ENCODE measurements at places on chromosomes 7 and 10. TPM values are rescaled to one million over a fixed set of nuclear protein-coding genes. Genes with fewer than 3 reads are reported as not detected.
A peak's percentile ranks its signal among the peaks of the same experiment; 100 is the strongest.

DNA sequence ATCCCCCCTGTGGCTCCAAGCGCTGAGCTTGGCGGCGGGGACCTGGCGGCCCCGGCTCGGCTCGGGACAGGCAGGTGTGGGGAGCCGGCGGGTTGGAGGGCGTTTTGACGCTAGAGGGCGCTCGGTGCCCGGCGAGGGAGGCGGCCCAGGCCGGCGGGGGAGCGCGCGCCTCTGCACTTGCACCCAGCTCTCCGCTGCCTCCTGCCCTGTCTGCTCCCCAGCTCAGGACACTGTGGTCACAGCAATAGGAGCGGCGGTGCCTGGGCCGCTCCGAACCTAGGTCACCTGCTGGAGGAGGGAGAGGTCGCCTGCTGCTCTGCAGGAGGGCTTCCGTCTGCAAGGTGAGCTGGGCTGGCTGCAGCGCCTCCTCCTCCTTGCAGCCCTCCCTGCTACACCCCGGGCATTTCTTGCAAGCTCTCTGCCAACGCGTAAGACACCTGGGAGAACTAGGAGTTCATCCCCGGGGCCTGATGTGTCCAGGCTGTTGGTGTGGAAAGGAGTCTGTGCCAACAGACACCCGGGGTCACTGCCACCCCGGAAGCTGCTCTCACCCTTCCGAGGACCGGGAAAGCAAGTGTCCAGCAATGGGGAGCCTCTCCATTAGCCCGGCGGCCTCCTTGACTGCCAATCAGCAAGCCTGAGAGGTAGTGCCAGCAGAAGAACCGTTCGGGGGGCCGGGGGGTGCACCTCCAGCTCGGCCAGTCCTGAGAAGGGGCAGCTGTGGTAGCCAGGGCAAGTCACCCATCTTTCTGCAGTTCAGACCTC, 620.4 kb downstream of the GALNT17 start:
- no peak overlapping the region for H3K4me3 ChIP-seq
- H3K27ac ChIP-seq, result no peak overlapping the region
- peaks cover 7% of the 10 kb centered on the region for H3K4me1 ChIP-seq
- DNase-seq, result peak; percentile 85
- H3K36me3 ChIP-seq, result no peaks in the 10 kb centered on the region
- peaks cover 33% of the 10 kb centered on the region for H3K27me3 ChIP-seq

DNA sequence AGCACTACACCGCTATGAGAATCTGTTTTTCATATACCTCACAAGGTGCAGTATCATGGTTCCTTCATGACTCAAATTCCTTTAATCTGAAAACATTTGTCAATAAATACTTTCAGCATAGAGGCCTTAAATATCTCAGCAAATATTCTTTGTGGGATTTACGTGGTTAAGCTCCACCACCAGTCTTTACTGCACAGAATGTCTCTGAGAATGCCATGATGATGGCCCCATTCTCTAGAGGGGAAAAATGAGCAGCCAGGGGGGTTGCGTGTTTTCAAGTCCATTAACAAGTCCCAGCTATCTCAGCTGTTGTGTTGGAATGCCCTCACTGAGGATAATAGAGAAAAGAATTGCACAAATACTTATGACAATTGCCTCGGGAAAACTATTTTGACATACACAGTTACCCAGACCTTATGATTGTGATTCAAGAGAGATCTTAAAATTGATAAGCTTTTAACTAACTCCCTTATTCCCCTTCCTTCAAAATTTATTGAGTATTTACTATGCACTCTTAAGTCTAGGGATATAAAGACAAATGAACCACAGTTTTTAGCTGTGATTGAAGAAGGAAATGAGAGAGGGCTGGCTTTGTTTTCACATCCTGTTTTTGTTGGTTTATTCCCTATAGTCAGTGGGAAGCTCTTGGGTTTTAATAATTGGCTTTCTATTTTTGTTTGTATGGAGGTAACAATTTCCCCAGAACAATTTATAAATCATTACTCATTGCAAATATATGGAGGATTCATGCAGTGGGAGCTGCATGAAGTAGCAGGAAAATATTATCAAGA, 176.5 kb upstream of the VWC2 start:
- no peak overlapping the region for H3K27ac ChIP-seq
- no peaks in the 10 kb centered on the region for H3K36me3 ChIP-seq
- H3K4me1 ChIP-seq, result no peaks in the 10 kb centered on the region

- H3K27ac ChIP-seq, result no peak overlapping the region
- H3K4me1 ChIP-seq, result no peaks in the 10 kb centered on the region
Observed at GRCh38 chr7:135845415-135846075, 96.9 kb upstream of the FAM180A start.

- H3K4me1 ChIP-seq, result no peaks in the 10 kb centered on the region
- H3K27me3 ChIP-seq, result peaks cover 3% of the 10 kb centered on the region
- no peak overlapping the region for H3K27ac ChIP-seq
- H3K4me3 ChIP-seq, result no peak overlapping the region
- DNase-seq, result no peak
Observed at GRCh38 chr10:62637249-62638061, 167.1 kb upstream of the ADO start.

The GOLGA7B gene
- 0.41 TPM for total RNA-seq

DNA sequence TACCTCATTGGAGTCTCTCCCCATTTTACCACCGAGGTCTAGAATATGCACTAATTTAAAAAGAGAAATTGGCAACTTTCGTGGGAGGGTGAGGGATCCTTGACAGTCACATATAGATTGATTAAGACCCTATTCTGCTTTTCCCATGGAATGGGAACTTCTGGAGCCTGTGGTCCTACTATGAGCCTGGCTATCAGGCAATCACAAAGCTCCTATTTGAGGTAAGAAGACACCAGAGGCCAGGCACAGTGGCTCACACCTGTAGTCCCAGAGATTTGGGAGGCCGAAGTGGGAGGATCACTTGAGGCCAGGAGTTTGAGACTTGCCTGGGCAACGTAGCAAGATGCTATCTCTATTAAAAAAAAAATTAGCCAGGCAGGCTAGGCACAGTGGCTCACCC, 104.7 kb upstream of the CCNY start:
- no peaks in the 10 kb centered on the region for H3K27me3 ChIP-seq
- no peaks in the 10 kb centered on the region for H3K36me3 ChIP-seq
- H3K27ac ChIP-seq, result no peak overlapping the region
- no peak overlapping the region for H3K4me3 ChIP-seq
- no peaks in the 10 kb centered on the region for H3K4me1 ChIP-seq

The TFPI2 gene
- 4.9 TPM for total RNA-seq

GRCh38 chr10:75825235-75825634, 393.8 kb downstream of the LRMDA start:
- peaks cover 24% of the 10 kb centered on the region for H3K27me3 ChIP-seq
- no peak for DNase-seq
- H3K27ac ChIP-seq, result no peak overlapping the region
- peaks cover 22% of the 10 kb centered on the region for H3K4me1 ChIP-seq

DNA sequence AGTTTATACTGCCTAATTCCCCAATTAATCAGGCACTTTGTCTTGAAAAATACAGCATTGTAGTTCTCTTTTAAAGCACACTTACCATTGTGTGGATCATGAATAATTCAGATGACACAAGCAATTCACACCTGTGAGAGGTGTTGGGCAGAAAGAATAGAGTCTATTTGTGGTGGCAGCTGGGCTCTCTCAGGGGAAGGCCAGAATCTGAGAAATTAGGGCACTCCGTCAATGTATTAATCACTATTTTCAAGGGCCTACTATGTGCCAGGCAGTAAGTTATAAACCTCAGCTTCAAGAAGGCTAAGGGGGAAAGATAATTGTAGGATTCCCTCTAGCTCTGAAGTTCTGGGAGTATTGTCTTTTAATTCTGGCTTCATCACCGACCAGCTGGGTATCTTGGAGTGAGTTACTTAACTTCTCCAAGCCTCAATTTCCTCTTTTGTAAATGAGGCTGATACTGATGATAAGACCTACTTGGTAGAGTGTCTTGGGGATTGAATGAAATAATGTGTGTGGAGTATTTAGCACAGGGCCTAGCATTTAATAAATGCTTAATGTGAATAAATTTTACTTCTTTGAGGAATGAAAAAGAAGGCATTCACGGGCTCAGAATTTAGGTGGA, 2.5 kb downstream of the CHN2 start:
- no peak for DNase-seq
- peaks cover 19% of the 10 kb centered on the region for H3K4me1 ChIP-seq
- H3K27me3 ChIP-seq, result peaks cover 44% of the 10 kb centered on the region
- H3K4me3 ChIP-seq, result peak overlapping the region; percentile 97
- no peak overlapping the region for H3K27ac ChIP-seq

- H3K27ac ChIP-seq, result no peak overlapping the region
- peaks cover 83% of the 10 kb centered on the region for H3K27me3 ChIP-seq
- no peaks in the 10 kb centered on the region for H3K36me3 ChIP-seq
- no peak overlapping the region for H3K4me3 ChIP-seq
Observed at GRCh38 chr10:11012421-11013295, 5.0 kb upstream of the CELF2 start.

DNA sequence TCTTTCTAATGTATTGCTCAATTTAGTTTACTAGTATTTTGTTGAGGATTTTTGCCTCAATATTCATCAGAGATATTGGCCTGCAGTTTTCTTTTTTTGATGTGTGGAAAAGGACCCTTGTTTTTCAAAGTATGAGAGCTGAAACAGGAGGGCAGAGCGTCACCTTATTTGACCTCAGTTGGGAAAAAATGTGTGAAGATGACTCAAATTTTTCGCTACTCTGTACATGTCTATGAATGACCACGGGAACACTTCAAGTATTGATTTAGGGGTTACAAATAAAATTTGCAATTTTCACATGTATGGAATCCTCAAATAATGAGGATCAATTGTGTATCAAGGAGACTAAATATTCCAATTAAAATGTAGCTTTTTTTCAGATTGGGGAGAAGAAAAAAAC, 103.1 kb downstream of the ZFAND4 start:
- no peaks in the 10 kb centered on the region for H3K4me1 ChIP-seq
- no peaks in the 10 kb centered on the region for H3K27me3 ChIP-seq
- DNase-seq, result no peak
- H3K36me3 ChIP-seq, result no peaks in the 10 kb centered on the region
- no peak overlapping the region for H3K27ac ChIP-seq

GRCh38 chr10:117399341-117400196, 24.3 kb upstream of the PDZD8 start:
- no peak for DNase-seq
- H3K27ac ChIP-seq, result no peak overlapping the region
- no peaks in the 10 kb centered on the region for H3K27me3 ChIP-seq
- H3K4me3 ChIP-seq, result no peak overlapping the region
- no peaks in the 10 kb centered on the region for H3K36me3 ChIP-seq
- no peaks in the 10 kb centered on the region for H3K4me1 ChIP-seq

DNA sequence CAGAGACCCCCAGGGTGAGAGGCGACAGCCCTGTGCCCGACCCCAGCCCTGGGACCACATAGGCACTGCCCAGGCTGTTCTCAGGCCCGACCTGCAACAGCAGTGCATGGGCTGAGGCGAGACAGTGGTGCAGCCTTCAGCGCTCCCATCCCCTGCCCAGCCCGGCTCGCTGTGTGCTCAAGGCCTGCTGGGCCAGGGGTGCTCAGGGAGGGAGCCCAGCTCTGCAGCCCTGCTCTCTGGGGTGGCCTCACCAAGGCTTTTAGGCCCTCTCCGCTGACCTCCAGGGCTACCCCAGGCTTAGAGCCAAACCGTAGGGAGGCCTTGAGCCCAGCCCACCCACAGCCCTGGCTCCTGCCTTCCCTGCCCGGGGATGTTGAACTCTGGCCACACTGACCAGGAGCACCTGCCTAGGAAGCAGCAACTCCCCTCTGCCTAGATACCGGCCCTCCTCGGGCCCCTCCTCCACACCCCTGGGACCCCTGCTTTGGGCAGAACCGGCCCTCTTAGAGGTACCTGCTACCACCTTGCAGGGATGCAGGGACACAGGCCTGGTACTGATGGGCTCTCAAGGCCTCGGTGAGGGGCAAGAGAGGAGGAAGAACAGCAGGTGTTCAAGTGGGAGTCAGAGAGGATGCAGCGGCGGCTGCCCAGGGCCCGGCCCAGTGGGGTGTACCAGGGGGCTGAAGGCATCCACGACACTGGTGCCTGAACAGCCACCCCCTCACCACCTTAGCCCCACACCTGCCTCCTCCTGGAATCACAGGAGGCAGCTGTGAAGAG, 231.5 kb downstream of the ELFN1 start:
- H3K27ac ChIP-seq, result no peak overlapping the region
- no peaks in the 10 kb centered on the region for H3K4me1 ChIP-seq
- H3K4me3 ChIP-seq, result no peak overlapping the region
- H3K36me3 ChIP-seq, result peaks cover 3% of the 10 kb centered on the region

The CNTNAP2 gene
- 26.8 TPM for total RNA-seq

DNA sequence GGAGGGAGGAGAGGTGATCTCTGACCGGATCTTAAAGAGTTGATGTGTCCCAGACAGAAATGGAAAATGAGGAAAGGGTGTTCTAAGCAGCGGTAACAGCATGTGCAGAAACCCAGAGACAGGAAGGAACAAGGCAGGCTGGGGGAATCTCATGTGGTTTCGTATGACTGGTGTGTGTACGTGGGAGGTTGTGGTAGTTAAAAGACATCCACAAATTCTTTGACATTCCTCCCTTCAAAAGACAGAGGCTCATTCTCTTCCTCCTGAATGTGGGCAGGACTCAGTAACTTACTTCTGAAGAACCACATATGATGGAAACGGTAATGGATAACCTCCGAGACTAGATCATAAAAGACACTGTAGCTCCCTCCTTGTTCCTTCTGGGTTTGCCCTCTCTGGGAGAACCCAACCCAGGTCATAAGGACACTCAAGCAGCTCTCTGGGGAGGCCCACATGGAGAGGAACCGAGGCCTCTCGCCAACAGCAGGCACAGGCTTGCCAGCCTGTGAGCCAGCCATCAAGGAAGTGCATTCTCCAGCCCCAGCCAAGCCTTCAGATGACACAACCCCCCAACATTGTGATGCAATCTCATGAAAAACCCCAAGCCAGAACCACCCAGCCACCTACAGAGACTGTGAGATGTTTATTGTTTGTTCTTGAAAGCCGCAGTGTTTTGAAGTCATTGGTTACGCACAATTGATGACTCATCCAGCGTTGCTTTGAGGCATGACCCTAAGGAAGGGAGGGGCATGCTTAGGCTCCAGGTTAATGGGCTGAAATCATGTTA, 116.0 kb downstream of the SLIT1 start:
- H3K4me3 ChIP-seq, result no peak overlapping the region
- no peak overlapping the region for H3K27ac ChIP-seq
- peaks cover 19% of the 10 kb centered on the region for H3K4me1 ChIP-seq
- no peak for DNase-seq
- peaks cover 28% of the 10 kb centered on the region for H3K27me3 ChIP-seq

- H3K36me3 ChIP-seq, result peaks cover under 1% of the 10 kb centered on the region
- peaks cover 27% of the 10 kb centered on the region for H3K4me1 ChIP-seq
- H3K27me3 ChIP-seq, result no peaks in the 10 kb centered on the region
- H3K4me3 ChIP-seq, result peak within 1 kb of the TSS; percentile 97
Observed at GRCh38 chr7:77537136-77537777, at the start of gene PTPN12. Gene PTPN12 (plus strand): TSS chr7:77537295. CDS start chr7:77537547, 252 bp downstream.

- peaks cover 16% of the 10 kb centered on the region for H3K4me1 ChIP-seq
- peaks cover 15% of the 10 kb centered on the region for H3K36me3 ChIP-seq
Observed at GRCh38 chr10:60139290-60139689, 232.9 kb upstream of the CCDC6 start.

DNA sequence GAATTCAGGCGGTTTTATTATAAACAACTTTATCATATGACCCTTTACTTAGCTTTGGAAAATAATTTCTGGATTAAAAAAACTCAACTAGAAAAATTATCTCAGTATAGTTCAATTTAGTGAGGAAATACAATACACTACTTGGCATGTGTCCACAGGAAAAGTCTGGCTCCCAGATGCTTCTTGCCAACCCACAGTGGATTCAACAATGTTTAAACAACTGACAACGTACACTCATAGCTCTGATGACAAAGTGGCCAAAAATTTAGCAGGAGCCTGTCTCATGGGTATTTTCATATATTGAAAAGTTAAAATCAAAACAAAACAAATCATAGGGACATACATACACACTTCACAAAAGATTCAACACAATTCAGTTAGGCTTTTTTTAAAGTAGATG, 158.8 kb downstream of the SKAP2 start:
- no peak overlapping the region for H3K4me3 ChIP-seq
- no peak overlapping the region for H3K27ac ChIP-seq
- H3K27me3 ChIP-seq, result no peaks in the 10 kb centered on the region
- peaks cover 17% of the 10 kb centered on the region for H3K4me1 ChIP-seq

Measured in type B pancreatic cell (in vitro differentiated cells).